Endothelial cell of coronary artery (primary cell): ENCODE measurements at places on chromosomes 7 and 10. TPM values are rescaled to one million over a fixed set of nuclear protein-coding genes. Genes with fewer than 3 reads are reported as not detected.

VPS26A gene
- total RNA-seq = 31.3 and 35.5 TPM in 2 replicates

CPA2 gene
- total RNA-seq = not detected in 2 replicates

GRM3 gene
- total RNA-seq = not detected in 2 replicates

LIPN gene
- total RNA-seq = not detected in 2 replicates

CDNF gene
- 0.36 and 0.47 TPM in 2 replicates for total RNA-seq

PTPN20 gene
- total RNA-seq = 0.19 TPM in 1 of 2 replicates, not detected in the other

PRKG1 gene
- 1.9 and 3.9 TPM in 2 replicates for total RNA-seq

AKR1C1 gene
- 0.27 and 3.2 TPM in 2 replicates for total RNA-seq

NPS gene
- not detected in 2 replicates for total RNA-seq

TMEM26 gene
- total RNA-seq = under 0.01 and 0.09 TPM in 2 replicates

NSUN6 gene
- total RNA-seq = 6.1 and 6.9 TPM in 2 replicates

CPN1 gene
- total RNA-seq = not detected in 2 replicates

KCNH2 gene
- total RNA-seq = under 0.01 TPM in 1 of 2 replicates, not detected in the other

KNDC1 gene
- under 0.01 TPM in 1 of 2 replicates, not detected in the other for total RNA-seq

RBM20 gene
- 0.09 and 0.27 TPM in 2 replicates for total RNA-seq

UPK3B gene
- total RNA-seq = 0.27 TPM in 1 of 2 replicates, not detected in the other

TMEM236 gene
- total RNA-seq = under 0.01 and 0.19 TPM in 2 replicates

MUC12 gene
- total RNA-seq = not detected in 2 replicates

C10orf71 gene
- under 0.01 TPM in 1 of 2 replicates, not detected in the other for total RNA-seq

SEC61G gene
- total RNA-seq = 183 and 210 TPM in 2 replicates

CTAGE15 gene
- total RNA-seq = 0.09 and 0.38 TPM in 2 replicates

APBB1IP gene
- total RNA-seq = 0.19 TPM in 1 of 2 replicates, not detected in the other

ERVW-1 gene
- not detected in 2 replicates for total RNA-seq

MRLN gene
- total RNA-seq = not detected in 2 replicates
